Fibroblast of skin of scalp (primary cell): ENCODE measurements at places on chromosomes 4 and X.

GRCh38 chr4:77446601-77447000 is 159.0 kb upstream of the CXCL13 start:
- no peak for DNase-seq

- DNase-seq = peak; percentile 33
Observed at GRCh38 chr4:143375326-143376073, 38.8 kb downstream of the GAB1 start.

- peak; percentile 48 for DNase-seq
Observed at GRCh38 chr4:177555007-177555574, 112.9 kb upstream of the AGA start.

GRCh38 chr4:2267320-2267811 is 5.5 kb upstream of the MXD4 start:
- DNase-seq = no peak

- DNase-seq = no peak
Observed at GRCh38 chrX:74922922-74923543, 2.2 kb downstream of the NEXMIF start.

- DNase-seq = no peak
Observed at GRCh38 chr4:93261207-93261606, 567.3 kb upstream of the ATOH1 start.
